ENCODE measurements at places on chromosomes 3 and 15.

DNA sequence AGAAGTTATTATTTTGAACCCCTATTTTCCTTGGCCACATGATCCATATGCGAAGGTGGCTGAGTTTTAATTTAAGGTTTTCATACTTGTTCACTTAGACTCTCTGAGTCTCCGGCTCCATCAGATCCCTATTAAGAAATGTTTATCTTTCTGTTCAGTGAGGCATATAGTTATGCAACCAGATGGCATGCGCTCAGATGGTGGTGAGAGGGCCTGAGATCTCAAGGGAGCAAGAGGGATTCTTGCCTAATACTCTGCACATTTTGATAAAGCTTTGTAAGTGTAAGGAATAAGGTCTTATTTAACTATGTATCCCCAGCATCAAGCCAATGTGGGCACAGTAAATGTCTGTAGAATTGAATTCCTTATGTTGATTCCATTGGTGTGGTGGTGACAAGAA lies 78.9 kb upstream of the DPH6 start:
- peak; percentile 96 for DNase-seq

- DNase-seq = peak; percentile 37
These were observed 156.4 kb upstream of the AZI2 start for GRCh38 chr3:28504976-28505375.

GRCh38 chr15:23853286-23853685 lies 166.2 kb upstream of the NDN start:
- DNase-seq = no peak

GRCh38 chr3:115537669-115538068 lies 85.6 kb upstream of the GAP43 start:
- DNase-seq = no peak

DNA sequence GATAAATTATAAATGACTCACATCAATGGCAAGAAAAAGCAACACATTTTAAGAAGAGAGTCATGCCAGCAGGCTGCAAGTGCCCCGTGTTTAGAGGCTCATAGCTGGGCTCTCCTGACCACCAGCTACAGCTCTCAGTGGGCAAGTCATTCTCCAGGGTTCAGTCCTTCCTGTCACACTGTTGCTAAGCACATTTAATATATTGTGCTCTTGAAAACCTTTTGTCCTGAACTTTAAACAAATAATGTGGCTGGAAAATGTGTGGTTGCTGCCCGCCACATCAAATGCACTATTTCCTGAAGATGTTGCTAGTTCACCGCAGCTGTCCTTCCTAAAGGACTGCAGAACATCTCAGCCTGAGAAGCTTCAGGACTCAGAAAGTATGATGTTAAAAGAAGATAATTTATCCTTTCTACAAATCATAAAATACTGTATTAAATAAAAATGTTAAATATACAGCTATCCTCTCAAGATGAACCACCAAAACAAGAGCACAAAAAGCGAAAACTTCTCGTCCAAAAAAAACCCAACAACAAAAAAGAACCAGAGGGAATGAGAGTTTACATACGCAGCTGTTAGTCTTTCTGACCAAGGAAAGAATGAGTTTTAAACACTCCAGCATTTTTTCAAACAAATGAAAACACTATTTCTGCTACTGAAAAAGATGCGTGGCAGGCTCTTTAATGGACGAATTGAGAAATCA lies 951 bp downstream of the TARS3 start:
- peak; percentile 17 for DNase-seq

Data from cardiac muscle cell (in vitro differentiated cells and primary cell).